ENCODE measurements at places on chromosomes 16 and 17. TPM values are rescaled to one million over a fixed set of nuclear protein-coding genes. Genes with fewer than 3 reads are reported as not detected.

- no peaks in the 10 kb centered on the region for H3K27me3 ChIP-seq
- no peak for DNase-seq
- no peak overlapping the region for H3K27ac ChIP-seq
These were observed 63.2 kb downstream of the HELZ start for GRCh38 chr17:67181825-67182224.

DNA sequence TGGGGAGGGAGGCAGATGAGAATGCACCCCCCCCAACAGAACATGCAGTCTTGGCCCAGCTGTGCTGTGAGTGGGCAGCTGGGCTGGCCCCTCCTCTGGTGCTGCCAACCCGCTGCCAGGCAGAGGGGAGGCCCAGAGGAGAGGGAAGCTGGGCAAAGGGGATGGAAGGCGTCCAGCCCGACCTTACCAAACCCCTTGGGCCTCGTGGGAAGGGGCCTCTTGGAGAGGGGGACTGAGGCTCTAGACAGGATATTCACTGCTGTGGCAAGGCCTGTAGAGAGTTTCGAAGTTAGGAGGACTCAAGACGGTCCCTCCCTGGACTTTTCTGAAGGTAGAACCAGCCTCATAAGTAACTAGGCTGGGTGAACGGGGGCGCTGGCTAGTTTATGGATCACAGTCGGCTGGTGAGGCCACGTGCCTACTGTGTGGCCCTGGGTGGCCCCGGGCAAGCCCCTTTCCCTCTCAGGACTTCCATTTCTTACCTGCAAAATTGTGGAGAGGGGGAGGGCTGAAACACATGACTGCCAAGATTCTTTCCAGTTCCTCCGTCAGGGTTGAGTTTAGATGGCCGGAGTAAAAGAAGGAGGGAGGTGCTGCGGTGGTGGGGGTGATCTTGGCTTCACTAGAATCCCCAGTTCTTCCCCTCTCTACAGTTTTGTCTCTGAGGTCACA lies 857 bp upstream of the STAT5A start:
- H3K4me1 ChIP-seq: peaks cover 48% of the 10 kb centered on the region
- H3K27ac ChIP-seq: peak overlapping the region; percentile 87
- peak; percentile 35 for DNase-seq

- no peak overlapping the region for H3K4me3 ChIP-seq
- H3K4me1 ChIP-seq: no peaks in the 10 kb centered on the region
- no peaks in the 10 kb centered on the region for H3K36me3 ChIP-seq
- H3K27ac ChIP-seq: no peak overlapping the region
- DNase-seq: no peak
These were observed 28.0 kb downstream of the LLGL2 start for GRCh38 chr17:75553295-75554110.

- H3K36me3 ChIP-seq: no peaks in the 10 kb centered on the region
- DNase-seq: no peak
- H3K27me3 ChIP-seq: no peaks in the 10 kb centered on the region
- H3K27ac ChIP-seq: no peak overlapping the region
These were observed 202.9 kb downstream of the HS3ST3A1 start for GRCh38 chr17:13398853-13399252.

Gene C16orf92
- not detected for total RNA-seq
